SIG-M5 (cell line): ENCODE measurements at places on chromosomes 4 and X.

GRCh38 chrX:23317799-23318724 lies 16.6 kb upstream of the PTCHD1 start:
- no peak for DNase-seq

GRCh38 chrX:18377796-18378195 lies 23.3 kb upstream of the SCML2 start:
- DNase-seq = no peak

DNA sequence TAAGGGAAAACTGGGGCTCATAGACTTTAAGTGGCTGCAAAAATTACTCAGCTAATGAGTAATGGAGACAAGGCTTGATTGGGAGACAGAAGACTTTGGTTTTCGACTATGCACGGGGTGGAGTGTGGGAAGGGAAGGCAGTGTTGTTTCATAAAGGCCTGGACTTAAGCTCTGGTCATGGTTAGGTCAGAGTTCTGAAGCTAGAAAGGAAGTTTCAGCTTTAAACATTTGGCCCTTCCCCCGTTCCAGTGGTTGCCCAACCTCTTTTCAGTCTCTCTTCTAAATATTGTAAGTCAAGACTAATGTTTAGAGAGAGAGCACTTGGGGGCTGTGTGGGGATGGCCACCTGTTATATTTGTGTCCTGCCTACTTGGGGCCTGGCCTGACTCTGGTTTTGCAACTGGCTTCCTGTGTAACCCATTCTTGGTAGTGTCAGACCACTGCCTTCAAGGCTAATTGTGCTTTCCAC lies 21.0 kb downstream of the MSN start:
- peak; percentile 1 for DNase-seq

- DNase-seq = no peak
Measured at GRCh38 chrX:41664375-41664901, 24.3 kb upstream of the GPR34 start.

DNA sequence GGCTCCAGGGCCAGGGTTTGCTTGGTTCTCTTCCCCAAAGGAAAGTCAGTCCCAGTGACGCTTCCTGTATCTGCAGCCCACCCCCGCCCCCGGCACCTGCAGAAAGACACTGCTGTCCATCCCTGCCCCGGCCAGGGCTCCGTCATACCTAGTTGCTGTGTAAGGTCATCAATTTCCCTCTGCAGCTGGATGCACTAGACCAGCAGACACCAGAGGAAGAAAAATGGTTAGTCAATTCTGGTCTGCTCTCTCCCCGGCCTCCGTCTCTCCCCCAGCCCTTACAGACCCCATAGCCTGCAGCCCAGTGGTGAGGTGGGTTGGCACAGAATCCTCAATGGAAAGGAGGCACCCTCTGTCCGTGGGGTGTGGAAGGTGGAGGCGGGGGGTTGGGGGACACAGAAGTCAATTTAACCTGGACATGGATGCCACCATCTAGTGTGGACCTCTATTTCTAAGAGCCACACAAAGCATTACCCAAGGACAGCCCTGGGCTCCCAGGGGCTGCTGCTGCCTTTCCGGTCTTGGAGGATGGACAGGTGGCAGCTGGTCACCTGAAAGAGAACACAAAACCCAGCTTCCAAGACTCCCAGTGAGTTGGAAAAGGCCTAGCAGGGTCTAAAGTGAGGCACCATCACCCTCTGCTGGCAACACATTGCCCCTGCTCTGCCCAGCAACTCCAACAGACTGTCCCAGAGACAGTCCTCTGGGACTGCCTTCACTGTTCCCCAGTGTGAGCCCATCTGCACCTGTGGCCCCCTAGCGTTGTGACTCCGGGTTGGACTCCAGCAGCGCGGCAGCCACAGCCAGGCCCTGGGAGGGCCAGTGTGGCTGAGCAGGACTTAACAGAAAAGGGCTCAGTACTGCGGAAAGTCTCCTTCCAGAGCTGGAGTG lies 40.2 kb upstream of the NHSL2 start:
- no peak for DNase-seq

DNA sequence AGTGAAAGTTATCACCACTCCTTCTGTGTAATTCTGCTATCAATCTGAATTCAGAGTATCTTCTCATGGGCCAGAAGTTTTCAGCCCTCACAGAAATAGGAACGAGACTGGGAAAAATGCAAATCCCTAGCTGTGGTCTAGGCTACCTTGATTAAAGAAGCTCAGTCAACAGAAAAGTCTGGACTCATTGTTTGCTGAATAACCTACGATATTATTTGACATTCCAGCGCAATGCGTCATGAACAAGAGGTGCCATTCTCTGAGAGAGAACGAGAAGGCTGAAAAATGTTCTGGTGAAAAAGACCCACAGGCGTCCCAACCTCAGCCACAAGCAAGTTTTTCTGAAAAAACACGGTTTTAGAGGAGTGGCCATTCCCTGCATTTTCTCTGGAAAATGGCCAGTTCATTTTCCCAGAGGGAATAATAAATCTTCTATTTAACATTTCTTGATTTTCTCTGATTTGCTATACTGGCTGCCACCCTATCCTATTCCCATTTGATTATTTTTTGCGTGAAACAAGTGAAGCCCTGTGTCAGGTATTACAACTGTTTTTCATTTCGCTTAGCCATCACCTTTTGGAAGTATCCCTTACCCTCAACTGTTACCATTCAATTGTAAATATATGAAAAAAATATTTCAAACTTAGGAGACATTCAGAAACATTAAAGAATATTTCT lies 1117.6 kb upstream of the PRKX start:
- no peak for DNase-seq

- DNase-seq = peak; percentile 8
Measured at GRCh38 chr4:53688186-53688790, 97.0 kb upstream of the LNX1 start.
